ENCODE measurements at places on chromosomes 4 and X.

DNA sequence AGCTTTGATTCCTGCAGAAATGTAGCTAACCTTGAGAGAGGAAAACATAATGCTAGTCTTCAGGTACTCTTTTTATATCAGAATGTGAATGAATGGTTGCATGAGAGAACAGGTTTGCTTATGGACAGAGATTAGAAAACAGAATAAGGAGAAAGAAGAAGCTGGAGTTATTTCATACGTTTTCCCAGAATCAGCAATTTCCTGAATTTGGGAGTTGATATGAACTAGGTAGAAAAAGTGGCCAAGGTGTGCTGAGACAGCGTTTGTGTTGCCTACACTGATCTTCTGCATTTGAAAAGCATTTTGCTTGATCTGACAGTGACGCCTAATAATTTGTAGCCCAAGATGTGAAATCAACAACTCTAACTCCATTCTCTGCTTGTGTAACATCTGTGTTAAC lies 12.5 kb downstream of the GABRB1 start:
- DNase-seq = no peak

DNA sequence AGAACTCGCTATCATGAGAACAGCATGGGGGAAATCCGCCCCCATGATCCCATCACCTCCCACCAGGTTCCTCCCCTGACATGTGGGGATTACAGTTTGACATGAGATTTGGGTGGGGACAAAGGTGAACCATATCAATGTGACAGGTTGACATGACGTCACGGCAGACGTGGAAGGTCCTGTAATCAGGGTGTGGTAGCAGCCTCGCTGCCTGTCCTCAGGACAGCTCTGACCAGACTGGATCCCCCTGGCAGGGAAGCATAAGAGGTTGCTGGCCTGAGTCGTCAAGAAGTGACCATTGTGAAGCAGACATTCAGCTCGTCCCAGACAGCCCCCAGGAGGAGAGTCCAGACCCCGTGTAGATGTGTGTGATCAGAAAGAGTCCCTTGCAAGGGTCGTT lies 104.6 kb downstream of the TNIP2 start:
- no peak for DNase-seq

DNA sequence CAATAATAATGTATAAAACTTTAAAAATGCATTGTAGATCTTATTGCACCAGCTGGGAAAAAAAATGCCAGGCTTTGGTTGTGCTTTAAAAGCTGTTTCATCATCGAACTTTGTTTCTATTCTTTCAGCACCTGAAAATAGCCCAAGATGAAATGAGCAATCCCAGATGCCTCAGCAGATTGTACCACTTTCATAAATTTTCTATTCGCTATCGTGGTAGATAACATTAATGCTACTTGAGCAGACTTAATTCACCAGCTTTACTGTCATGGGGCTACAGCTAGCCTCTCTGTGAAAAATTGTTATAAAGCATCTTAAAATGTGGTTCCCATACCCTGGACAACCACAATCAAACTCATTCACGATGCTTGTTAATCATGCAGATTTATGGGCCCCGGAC lies 599.6 kb upstream of the HS3ST1 start:
- no peak for DNase-seq

DNA sequence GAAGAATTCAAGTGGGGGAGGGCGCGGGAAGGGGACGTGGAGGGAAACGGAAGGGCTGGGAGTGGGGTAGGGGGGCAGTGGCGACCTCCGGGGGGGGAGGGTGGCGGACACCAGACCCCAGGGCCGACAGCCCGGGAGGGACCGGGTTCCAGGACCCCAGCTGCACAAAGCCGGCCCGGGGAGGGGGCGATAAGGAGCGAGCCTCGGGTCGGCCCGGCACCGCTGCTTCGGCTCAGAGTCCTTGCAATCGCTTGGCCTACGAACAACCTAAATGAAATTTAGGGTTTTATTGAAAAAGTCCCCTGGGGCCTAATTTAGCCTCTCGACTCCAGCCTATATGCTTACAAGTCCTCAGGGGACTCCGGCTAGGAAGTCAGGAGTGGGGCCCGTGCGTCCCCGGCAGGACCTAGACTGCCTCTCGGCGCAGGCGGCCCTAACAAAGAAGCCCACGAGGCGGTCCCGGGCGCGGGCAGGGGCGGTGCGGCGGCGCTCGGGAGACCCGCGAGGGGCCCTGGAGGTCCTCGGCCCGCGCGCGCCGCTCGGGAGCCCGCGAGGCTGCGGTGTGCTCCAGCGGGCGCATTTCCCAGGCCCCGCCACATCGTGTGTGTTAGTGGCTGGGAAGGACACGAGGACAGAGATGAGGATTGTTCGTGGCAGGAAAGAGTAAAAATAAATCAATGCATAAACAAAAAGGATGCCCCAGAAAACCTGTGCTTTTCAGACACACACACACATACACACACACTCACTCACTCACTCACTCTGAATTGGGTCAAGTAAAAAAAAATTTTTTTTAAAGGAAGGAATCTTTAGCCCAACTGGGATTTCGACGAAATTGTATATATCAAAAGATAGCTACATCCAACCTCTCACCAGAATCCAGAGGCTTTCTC lies 70.0 kb downstream of the MGST2 start:
- no peak for DNase-seq

- DNase-seq = no peak
These were observed 5.6 kb downstream of the LARP7 start for GRCh38 chr4:112642526-112642925.

DNA sequence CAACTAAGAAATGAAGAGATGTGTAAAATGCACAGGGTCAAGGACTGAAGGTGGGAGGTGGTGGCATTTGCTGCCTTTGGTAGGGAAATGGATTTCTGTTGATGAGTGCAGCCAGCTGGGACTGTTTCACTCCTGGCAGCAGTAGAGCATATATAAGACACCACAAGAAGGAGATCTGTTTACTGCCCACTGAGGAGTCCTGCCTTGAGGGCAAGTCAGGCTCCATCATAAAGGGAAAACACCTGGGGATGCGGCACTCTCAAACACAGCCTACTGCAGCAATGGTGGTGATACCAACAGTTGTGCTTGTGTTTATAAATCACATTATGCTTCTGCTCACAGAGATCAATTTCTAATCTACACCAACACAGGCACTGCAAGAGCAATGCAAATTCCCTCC lies 222.1 kb downstream of the TACR3 start:
- no peak for DNase-seq

DNA sequence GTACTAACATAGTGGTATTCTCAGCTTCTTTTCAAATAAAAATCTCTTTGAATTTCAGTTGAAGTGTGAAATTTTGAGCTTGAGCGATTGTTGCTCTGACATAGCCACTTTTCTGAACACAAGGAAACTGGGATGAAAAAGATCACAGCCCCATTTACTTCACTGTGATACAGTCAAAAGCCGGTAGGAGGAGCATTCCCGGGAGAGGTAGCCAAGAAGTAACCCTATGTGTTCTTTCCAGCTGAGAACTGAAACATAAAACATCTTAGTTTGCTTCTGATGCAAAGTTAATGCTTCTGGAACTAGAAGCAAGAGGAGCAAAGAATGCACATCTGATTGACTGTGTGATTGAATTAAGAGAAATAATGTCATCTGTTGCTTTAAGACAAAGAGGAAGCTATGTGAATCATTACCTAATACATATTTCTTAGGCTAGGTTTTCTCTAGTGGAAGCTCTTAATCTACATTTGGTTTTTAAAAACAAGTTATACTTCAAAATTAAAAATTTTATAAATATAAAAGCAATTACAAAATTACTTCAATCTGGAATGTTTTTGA lies 88.3 kb upstream of the UNC5C start:
- DNase-seq = peak; percentile 47

- DNase-seq = no peak
These were observed 17.4 kb downstream of the PAGE4 start for GRCh38 chrX:49846522-49846921.

- DNase-seq = peak; percentile 28
These were observed 3.6 kb downstream of the MID1IP1 start for GRCh38 chrX:38804682-38805431.

DNA sequence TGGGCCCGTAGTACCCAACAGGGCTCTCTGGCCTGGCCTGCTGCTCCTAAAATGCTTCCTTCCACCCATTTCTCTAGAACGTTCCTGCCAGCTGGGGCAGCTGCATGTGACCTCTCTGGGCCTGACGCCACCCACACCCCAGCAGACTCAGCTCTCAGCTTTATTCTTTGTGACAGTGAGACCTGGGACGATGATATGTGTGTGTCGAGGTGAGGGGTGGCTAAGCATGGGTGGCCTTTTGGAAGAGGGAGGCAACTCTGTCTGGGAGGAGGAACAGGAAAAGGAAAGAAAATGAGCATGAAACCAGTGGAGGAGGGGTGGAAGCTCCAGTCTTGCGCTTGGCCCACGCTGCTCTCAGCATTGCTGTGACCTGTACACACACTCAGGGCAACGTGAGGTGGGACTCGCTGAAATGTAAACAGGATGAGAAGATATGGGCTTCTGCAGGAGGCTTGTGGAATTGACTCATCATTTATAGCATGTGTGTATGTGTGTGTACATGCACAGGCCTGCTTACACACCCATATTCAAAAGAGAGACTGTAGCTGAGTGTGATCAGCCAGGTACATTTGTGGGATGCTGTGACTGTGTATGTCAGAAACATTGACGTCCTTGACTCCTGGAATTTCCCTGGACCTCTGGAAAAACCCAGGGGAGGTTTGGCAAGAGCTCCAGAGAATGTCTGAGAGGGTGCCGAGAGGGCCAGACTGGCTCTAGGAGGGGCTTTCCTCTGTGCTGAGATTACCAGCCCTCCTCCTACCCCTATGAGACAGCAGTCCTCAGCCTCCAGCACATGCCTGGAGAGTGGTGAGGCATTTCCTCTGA lies 137.9 kb downstream of the PJA1 start:
- DNase-seq = peak; percentile 91

DNA sequence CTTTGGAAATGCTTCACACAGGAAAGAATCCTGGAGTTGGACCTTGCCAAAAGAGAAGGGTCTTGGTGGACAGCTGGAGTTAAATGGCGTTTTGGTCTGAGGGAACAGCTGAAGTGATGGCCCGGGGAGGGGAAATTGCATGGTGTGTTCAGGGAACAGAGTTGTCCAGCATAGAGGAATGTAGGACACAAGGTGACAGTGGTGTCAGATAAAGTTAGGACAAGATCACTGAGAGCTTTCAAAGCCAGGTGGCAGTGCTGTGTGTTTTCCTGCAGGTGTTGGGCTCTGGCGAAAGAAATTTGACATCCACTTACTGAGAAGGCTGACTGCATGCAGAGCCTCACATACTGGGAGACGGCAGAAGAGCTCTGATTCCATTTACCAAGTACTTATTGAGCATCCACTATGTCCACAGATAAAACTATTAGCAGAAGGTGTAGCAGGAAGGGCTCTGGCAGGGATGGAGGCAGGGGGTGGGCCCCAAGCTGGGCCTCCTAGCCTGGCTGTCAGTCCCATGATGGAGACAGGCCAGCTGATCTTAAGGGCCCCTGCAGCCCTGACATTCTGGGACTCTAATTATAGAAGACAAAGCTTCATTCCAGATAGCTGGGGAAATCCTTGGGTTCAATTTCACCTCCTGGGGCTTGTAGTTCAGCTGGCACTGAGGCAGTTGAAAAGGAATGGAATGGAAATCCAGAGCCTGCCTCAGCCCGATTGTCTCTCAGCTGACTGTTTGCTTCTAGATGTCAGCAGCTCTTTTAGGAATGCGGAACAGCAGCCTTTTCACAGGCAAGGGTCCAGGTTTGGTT lies 150.2 kb upstream of the MAMLD1 start:
- DNase-seq = no peak

GRCh38 chr4:37066159-37066558 lies 178.4 kb upstream of the NWD2 start:
- DNase-seq = peak; percentile 34
